Nephron progenitor cell (in vitro differentiated cells): ENCODE measurements at places on chromosomes 13 and 19.

GRCh38 chr19:51712461-51713081 lies 11.2 kb downstream of the HAS1 start:
- DNase-seq: no peak

DNA sequence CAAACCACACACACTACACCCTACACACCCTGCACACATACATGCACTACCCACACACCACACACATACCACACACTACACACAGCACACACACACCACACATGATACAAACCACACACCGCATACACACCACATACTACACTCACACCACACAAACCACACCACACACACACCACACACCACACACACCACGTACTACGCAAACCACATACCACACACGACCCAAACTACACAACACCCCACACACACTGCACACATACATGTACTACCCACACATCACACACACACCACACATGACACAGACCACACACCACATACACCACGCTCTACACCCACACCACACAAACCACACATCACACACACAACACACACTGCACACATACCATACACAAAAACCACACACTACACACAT lies 6.6 kb downstream of the MAG start:
- no peak for DNase-seq

- DNase-seq: no peak
Measured at GRCh38 chr13:111966933-111967332, 100.0 kb upstream of the SOX1 start.

DNA sequence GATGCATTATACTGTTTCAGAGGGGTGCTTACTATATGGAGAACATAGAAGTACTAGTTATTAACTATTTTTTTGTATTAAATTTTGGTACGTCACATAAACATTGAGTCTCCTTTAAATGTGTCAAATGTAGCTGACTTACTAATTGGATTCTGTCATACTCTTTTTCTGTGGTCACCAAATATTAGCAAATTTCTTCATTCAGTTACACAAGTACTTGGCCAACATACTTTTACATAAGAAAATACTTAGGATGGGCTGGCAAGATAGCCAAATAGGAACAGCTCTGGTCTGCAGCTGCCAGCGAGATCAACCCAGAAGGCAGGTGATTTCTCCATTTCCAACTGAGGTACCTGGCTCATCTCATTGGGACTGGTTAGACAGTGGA lies 19.2 kb downstream of the LPAR6 start:
- DNase-seq: no peak

GRCh38 chr19:3423183-3423829 lies 56.9 kb downstream of the NFIC start:
- DNase-seq: no peak

DNA sequence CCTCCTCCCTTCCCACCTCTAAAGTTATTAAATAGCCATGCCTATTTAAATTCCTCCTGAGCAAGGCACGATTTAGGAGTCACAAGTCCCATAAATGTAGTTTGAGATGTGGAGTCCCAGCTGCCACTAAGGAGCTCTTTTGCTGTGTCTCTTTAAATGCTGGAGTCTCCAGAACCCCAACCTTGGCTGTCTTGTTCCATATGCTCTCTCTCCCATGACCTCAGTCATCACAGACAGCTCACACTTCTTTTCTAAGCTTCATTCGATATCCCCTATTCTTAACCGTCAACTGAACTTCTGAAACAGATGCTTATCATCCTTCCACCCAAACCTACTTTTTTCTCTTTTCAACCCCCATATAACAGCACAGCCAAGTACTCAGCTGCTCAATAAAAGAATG lies 197.1 kb downstream of the VWA8 start:
- no peak for DNase-seq

DNA sequence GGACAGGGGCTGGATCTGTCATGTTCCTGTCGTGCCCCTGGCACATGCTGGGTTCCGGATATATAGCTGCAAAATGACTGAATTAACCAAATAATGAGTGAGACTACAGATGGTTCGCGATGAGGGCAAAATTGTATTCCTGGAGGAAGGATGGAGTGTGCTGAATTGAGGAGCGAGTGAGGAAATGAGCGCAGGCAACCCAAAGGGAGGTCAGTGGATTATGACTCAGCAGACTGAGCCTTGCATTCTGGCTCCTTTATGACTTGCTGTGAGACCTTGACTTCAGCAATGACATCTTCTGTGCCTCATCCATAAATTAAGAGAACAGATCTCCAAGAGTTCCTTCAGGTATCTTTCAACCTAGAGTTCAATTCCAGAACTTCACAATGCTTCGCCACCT lies 115.0 kb upstream of the CLDN10 start:
- DNase-seq: no peak

GRCh38 chr13:46866150-46866549 lies 30.7 kb downstream of the HTR2A start:
- peak; percentile 8 for DNase-seq

- no peak for DNase-seq
Measured at GRCh38 chr19:50693064-50693975, 26.3 kb downstream of the SHANK1 start.
